Activated CD8-positive, alpha-beta T cell treated with anti-CD3 and anti-CD28 coated beads for 36 hours (primary cell): ENCODE measurements at places on chromosomes 2 and 18. TPM values are rescaled to one million over a fixed set of nuclear protein-coding genes. Genes with fewer than 3 reads are reported as not detected.

The ACVR1C gene
- total RNA-seq = 1.7 TPM

The ARHGAP28 gene
- not detected for total RNA-seq

The MC5R gene
- not detected for total RNA-seq

The ITPRIPL1 gene
- 32.6 TPM for total RNA-seq

The RIT2 gene
- total RNA-seq = not detected

The DDX1 gene
- total RNA-seq = 92.5 TPM

The POTEE gene
- total RNA-seq = 0.61 TPM

The LBH gene
- 127 TPM for total RNA-seq

The MPP4 gene
- total RNA-seq = not detected

The TMEFF2 gene
- total RNA-seq = not detected

The PKP4 gene
- total RNA-seq = 33.7 TPM
